Ovary (tissue), 10 donors: ENCODE measurements at places on chromosomes 7 and 10.
A peak's percentile ranks its signal among the peaks of the same experiment; 100 is the strongest.

DNA sequence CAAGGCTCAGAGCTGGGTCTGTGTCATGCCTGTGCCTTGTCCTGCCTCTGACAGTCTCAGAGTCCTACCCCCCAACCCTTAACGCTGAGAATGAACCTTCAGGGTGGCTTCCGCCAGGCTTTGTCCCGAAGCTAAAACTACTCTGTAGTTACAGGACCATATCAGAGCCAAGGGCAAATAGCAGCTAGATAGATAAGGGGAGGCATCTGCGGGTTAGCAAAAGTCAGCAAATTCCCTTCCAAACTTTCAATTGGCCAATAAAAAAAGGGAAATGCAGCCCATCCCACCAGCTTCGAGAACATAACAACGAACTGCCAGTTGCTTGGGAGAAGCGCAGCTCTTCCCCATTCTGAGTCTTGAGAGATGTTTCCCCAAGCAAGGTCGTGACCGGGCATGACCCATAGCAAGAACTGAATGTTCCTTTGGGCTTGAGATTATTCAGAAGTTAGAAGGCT, 17.7 kb downstream of the CCL24 start:
- peak; percentile 95 for DNase-seq

DNA sequence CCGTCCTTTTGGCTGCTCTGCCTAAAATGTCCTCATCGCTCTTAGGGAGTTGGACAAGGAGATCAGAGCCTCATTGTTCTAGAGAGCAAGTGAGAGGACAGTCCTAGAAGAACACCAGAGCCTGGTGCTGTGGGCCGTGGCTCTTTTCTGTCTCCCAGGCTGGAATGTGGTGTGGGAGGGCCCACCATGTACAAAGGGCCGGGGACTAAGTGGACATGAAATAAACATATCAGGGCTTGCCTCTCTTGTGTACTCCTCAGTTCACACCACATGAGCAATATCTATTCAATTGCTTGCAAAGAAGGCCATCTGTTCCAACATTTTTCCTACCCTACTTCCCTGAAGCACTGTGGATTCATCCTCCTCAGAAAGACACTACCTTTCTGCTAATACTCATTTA, 510.4 kb downstream of the SUGCT start:
- DNase-seq, result no peak

- DNase-seq, result no peak
Observed at GRCh38 chr7:4272141-4272540, 410.0 kb upstream of the FOXK1 start.

- no peak for DNase-seq
Observed at GRCh38 chr7:141785706-141786552, 4.1 kb upstream of the TAS2R5 start.

GRCh38 chr10:68332259-68333057, at the start of gene PBLD:
PBLD (minus strand) TSS chr10:68332928; CDS start chr10:68306844, 26,084 bp downstream.
- peak; percentile 75 for DNase-seq

- DNase-seq, result no peak
Observed at GRCh38 chr7:82501346-82501745, 57.8 kb upstream of the CACNA2D1 start.
